T-helper 2 cell (primary cell): ENCODE measurements at places on chromosomes 5 and 9.

DNA sequence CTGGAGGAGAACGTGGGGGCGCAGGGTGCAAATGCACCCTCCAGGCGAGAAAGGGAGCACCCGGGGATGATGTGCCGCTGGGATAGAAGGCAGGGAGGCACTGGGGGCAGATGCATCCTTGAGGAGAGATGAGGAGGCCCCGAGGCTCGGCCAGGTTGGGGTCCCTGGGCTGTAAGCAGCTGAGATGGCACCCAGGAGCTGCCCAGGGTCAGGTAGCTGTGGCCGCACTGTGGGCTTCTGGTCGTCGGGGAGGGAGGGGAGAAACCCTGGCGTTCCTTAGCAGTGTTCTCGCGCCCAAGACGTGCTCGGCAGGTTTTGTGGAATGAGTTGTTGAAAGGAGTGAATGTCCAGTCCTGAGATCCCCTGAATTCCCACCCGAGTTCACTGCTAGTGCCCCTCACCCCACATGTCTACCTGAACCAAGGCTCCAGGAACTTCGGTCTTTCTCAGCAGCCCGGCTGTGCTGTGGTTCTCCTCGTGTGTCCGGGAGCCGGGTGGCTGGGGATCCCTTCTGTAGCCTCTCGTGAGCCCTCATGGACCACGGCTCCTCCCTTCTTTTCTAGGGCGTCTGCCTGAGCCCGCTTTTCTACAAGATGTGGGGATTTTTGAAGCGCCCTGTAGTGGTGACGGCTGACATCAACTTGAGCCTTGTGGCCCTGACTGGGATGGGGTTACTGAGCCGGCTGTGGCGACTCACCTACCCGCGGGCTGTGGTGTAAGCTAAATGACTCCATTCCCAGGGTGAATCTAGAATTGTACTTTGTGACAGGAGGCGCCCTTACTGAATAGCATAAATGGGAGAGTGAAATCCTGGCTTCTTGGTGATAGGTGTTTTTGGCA lies 1.1 kb downstream of the POMT1 start:
- peak; percentile 28 for DNase-seq

DNA sequence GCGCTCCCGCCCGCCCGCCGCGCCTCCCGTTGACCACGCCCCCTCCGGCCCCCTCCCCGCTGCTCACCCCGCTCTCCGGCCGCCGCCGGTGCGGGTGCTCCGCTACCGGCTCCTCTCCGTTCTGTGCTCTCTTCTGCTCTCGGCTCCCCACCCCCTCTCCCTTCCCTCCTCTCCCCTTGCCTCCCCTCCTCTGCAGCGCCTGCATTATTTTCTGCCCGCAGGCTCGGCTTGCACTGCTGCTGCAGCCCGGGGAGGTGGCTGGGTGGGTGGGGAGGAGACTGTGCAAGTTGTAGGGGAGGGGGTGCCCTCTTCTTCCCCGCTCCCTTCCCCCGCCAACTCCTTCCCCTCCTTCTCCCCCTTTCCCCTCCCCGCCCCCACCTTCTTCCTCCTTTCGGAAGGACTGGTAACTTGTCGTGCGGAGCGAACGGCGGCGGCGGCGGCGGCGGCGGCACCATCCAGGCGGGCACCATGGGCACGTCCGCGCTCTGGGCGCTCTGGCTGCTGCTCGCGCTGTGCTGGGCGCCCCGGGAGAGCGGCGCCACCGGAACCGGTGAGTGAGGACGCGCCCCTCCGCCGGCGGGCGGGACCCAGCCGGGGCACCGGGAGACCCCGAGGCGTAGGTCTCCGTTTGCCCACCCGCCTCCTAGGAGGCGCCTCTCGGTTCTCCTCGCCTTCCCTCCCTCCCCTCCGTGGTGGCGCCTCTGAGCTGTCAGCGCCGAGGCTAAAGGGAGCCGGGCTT lies at the start of gene VLDLR:
VLDLR (plus strand) TSS at position 66 of the 739 bp plus-strand sequence; CDS start at position 469, 403 bp downstream.
- no peak for DNase-seq

GRCh38 chr9:99412606-99413005 lies 190.5 kb downstream of the SEC61B start:
- no peak for DNase-seq

DNA sequence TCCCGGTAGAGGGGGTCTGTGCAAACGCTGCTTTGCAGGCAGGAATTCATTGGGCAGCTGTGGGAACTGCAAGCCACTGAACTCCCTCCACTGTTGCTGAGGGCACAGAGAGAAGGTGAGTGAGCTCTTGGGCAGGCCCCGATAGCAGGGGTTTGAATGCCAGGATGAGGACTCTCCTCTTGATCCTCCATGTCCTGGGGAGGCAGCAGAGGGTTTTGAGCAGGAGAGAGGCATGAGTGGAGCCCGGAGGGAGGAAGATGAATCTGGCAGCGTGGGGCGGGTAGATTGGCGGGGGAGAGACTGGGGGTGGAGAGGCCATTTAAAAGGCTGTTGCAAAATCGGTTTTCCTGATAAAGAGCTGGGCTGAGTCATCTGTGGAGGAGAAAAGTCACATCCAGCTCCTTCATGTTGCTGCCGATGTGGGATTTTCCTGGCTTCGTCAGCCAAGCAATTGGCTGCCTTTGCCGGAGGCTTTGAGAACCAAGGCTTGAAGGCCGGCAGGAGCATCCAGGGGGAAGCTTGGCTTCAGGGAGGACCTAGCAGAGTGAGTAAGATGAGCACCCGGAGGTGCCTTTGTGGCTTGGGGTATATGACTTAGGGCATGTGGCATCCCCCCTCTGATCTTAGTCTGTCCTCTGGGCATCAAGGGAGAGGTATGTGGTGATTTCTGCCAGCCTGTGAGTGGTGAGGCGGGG lies at the start of gene SYNPO:
SYNPO (plus strand) TSS at position 350 of the 695 bp plus-strand sequence. CDS start 7,616 bp downstream, outside the sequence.
- DNase-seq: no peak

GRCh38 chr5:138169124-138169523 lies 9.3 kb downstream of the BRD8 start:
- no peak for DNase-seq

DNA sequence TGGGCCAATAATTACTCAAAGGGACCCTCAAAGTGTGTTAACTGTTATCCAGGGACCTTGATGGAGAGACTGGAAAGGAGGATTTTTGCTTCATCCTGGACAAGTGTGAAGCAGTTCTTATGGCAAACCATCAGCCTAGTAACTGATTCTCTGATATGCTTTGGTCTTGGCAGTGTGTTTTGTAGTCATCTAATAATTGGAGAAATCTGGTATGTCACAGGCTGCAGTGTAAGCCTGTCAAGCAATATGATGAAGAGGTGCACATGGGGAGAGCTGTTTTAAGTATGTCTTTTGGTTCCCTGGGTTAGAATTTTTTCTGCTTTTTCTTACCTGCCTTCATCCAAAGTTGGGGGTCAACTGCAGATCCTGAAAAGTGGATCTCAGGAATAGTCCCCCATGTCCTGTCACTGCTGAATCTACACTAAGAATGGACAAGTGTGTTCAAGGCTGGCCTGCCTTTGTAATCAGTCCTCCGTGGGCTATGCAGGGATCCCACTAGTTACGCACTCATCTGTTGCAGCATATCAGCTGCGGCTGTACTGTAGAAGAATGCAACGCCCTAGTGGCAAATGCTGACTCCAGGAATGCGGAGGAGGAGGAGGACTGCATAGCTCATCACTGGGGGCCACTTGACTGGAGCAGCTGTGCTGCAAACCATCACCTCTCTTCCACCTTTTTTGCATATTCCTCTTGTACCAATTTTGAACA lies 1.9 kb downstream of the SPTAN1 start:
- no peak for DNase-seq
